Endothelial cell of coronary artery (primary cell): ENCODE measurements at places on chromosomes 1 and 21. TPM values are rescaled to one million over a fixed set of nuclear protein-coding genes. Genes with fewer than 3 reads are reported as not detected.

Gene OR2G6
- total RNA-seq: not detected in 2 replicates

Gene CLCNKB
- not detected in 2 replicates for total RNA-seq

Gene PADI1
- 0.09 TPM in 1 of 2 replicates, not detected in the other for total RNA-seq

Gene SLAMF1
- total RNA-seq: not detected in 2 replicates

Gene PDZK1IP1
- total RNA-seq: 0.09 TPM in 1 of 2 replicates, not detected in the other
